ENCODE measurements at places on chromosomes 6 and 20. TPM values are rescaled to one million over a fixed set of nuclear protein-coding genes. Genes with fewer than 3 reads are reported as not detected.

The UBE3D gene
- 13.9 TPM for polyA plus RNA-seq

The REM1 gene
- not detected for polyA plus RNA-seq

The KHDRBS2 gene
- 3.7 TPM for polyA plus RNA-seq

The HLA-DRB5 gene
- polyA plus RNA-seq, result 0.15 TPM

The TRERF1 gene
- 7.6 TPM for polyA plus RNA-seq

The RFX6 gene
- not detected for polyA plus RNA-seq

GRCh38 chr6:136723780-136724179 is 68.5 kb downstream of the MAP3K5 start:
- no peaks in the 10 kb centered on the region for H3K4me1 ChIP-seq
- no peak for DNase-seq
- no peaks in the 10 kb centered on the region for H3K36me3 ChIP-seq
- no peaks in the 10 kb centered on the region for H3K27me3 ChIP-seq
- no peak overlapping the region for H3K4me3 ChIP-seq
- H3K27ac ChIP-seq, result no peak overlapping the region

GRCh38 chr6:165952514-165952913 is 215.1 kb downstream of the TBXT start:
- peaks cover 8% of the 10 kb centered on the region for H3K27me3 ChIP-seq
- no peaks in the 10 kb centered on the region for H3K36me3 ChIP-seq
- H3K4me3 ChIP-seq, result no peak overlapping the region

DNA sequence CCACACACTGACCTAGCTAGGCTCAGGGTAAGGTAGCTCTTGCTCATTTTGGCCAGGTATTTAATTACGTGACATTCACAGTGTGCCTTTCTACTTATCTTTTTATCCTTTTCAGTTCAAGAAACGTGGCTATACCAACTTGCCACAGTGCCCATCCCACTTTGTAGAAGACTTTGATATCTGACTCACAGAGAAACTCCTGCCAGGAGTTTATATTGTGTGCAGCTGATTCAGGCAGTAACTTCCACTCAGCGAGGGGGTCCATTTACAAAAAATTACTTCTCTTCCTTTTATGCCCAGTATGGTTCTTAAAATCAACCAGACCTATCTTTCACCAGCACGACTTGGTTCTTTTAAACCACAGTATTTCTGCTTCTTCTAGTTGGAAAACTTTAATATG is 75.6 kb downstream of the PRL start:
- no peaks in the 10 kb centered on the region for H3K27me3 ChIP-seq
- H3K27ac ChIP-seq, result no peak overlapping the region
- H3K4me3 ChIP-seq, result no peak overlapping the region

GRCh38 chr6:82978362-82978945 is 87.2 kb downstream of the UBE3D start:
- no peaks in the 10 kb centered on the region for H3K36me3 ChIP-seq
- H3K4me1 ChIP-seq, result no peaks in the 10 kb centered on the region
- H3K4me3 ChIP-seq, result no peak overlapping the region
- DNase-seq, result no peak

DNA sequence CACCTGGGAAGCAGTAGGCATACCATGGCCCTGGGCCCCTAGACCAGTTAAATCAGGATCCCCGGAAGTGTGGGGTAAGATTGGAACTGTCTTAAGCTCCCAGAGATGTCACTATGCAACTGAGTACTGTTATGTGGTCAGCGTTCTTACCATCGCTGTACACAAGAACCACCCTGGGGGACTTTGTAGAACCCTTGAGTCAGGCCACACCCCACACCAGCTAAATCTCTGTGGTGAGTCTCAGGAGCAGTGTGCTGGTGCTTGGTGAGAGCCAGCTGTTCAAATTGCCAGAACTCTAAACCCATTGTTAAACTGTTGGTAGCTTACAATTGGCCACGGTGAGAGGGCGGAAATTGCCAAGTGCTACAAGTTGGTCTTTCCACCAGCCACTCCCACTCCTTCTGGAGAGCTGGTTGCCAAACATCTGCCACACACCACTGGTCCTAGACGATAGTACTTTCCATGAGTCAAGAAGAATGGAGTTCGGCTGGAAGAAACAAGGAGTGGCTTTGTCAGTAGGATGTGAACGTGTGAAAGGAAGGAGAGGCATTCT is 80.5 kb upstream of the SYNDIG1 start:
- no peaks in the 10 kb centered on the region for H3K4me1 ChIP-seq
- no peak overlapping the region for H3K4me3 ChIP-seq
- no peaks in the 10 kb centered on the region for H3K36me3 ChIP-seq
- DNase-seq, result no peak

- no peak overlapping the region for H3K4me3 ChIP-seq
- no peak for DNase-seq
Measured at GRCh38 chr6:151589667-151590066, 95.8 kb downstream of the CCDC170 start.
